ENCODE measurements at places on chromosomes 16 and 17.

DNA sequence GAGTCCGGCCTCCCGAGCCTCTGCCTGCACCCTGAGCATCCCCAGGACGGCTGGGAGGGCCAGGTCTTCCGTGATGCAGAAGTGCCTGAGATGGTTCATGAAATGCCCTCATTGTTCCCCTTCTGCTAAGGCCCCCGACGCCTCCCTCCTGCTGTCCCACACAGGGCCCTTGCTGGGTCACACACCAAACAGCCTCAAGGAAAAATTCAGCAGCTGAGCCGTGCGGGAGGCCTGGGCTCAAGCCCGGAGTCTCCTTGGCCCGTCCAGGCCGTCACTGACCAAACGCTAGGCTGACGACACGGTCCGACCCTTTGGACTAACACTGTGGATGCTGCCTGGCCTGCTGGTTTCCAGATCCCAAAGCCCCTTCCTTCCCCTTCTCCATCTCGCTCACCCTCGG lies 90.2 kb downstream of the RTN4RL1 start:
- no peak for DNase-seq

GRCh38 chr17:41617698-41618097 lies 5.1 kb upstream of the KRT16 start:
- no peak for DNase-seq

GRCh38 chr17:60155427-60155814 lies 5.6 kb downstream of the CA4 start:
- DNase-seq = no peak

DNA sequence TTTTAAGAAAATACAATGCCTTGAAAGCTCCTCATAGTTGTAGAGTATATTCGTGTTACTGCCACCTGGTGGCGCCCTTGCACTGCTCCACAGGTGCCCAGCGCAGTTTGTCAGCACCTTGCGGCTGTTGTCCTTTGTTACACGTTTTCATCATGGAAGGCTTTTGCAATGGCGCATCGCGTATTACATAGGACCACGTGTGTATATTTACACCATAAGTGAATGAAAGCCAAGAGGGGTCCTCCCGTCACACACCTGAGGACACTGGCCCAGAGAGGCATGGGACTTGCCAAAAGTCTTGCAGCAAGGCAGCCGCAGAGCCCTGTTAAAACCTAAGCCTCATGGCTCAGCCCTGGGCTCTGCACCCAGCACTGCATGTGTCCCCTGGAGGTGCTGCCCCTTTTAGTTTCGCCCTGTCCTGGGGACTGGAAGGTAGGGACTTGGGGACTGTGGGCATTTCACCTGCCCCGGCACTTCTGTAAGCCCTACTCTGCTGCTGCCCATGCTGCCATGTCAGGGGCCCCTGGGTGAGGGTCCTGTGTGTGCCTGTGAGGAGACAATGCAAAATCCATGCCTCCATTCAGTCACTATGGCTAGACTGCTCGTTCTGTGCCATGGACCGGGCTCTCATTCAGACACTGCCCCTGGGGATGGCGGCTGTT lies 24.3 kb downstream of the POLR3E start:
- peak; percentile 38 for DNase-seq

DNA sequence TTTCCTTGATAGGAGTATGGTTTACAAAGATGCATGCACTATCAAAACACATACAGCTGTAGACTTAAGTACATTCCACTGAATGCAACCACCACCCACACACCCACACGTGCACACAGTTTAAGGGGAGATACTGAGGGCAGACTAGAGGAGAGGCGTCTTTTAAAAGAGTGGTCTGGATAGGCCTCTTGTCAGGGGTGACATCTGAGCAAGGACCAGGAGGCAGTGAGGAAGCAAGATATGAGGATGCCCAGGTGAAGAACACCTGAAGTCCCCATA lies 12.6 kb downstream of the MPHOSPH6 start:
- no peak for DNase-seq

Measured in HCEC 1CT (cell line).